HFF-Myc (cell line): ENCODE measurements at places on chromosomes 4 and X.

GRCh38 chr4:73735231-73735630 lies 5.1 kb upstream of the CXCL8 start:
- DNase-seq: peak; percentile 26

GRCh38 chr4:105236916-105237311 lies 90.2 kb downstream of the TET2 start:
- no peak for DNase-seq

GRCh38 chr4:11590132-11590531 lies 161.4 kb upstream of the HS3ST1 start:
- DNase-seq: no peak

DNA sequence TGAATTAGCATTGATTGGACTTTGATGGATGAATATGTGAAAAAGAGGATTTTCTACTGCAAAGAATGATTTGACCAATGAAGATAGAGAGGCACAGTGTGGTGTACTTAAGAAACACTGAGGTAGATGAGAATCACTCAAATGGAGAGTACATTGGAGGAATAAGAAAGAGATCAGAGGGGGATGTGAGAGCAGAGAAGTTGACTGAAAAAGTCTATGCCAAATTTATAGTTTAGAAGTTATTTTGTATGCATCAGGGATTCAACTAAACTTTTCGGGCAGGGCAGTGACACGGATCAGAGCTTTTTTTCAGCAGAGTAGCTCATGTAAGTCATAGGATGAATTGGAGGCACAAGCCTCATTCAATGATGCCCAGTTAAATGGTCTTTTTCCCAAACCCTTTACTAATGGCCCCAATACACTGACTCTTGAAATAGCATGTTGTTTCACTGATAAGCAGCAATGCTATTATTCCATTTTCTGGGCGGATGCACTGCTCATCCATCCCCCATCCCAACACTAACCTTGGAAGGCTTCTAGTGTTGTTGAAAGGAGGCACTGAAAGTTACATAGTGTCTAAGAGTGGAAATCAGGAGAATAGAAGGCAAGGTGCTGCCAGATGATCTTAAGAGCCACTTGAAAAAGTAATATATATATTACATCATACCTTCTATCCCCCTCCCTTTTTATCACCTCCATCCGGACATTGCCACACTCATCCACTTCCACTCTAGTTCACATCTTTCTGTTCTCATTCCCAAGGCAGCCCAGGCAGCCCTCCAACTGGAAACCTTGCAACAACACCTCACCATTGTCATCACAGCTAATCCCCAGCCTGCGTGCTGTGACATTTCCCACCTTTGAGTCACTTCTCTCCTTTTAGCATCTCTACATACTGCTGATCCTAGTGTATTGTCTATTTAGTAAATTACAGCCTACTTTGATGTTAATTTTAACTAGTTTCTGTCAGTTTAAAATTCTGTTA lies 46.1 kb downstream of the ARHGAP24 start:
- DNase-seq: no peak

DNA sequence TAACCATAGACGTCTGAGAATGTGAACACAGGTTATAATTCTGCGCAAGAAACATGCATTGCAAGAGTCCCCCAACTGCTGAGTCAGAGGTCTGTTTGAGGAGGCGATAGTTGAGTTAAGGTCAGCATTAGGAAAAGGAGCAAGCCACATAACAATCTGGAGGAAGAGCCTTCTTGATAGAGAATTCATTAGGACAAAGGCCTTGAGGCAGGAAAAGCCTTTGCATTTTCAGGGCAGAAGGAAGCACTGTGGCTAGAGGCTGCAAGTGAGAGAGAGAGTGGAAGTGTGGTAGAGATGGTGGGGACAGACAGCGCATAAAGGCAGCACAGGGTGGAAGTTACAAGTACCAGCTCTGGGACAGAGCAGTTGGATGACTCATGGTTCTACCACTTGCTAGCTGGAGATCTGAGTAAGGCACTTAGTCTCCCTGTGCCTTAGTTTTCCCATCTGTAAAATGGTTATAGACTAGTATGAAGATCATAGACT lies 125.8 kb upstream of the LNX1 start:
- no peak for DNase-seq

DNA sequence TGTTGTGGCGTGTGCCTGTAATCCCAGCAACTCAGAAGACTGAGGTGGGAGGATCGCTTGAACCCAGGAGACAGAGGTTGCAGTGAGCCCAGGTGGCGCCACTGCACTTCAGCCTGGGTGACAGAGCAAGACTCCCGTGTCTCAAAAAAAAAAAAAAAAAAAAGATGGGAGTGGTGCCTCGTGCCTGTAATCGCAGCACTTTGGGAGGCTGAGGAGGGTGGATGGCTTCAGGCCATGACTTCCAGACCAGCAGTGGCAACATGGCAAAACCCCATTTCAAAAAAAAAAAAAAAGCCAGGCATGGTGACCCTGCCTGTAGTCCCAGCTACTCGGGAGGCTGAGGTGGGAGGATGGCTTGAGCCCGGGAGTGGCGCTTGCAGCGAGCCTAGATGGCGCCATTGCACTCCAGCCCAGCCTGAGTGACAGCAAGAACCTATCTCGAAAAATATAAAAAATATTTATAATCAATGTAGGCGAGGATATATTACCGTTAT lies 27.0 kb downstream of the EIF2S3 start:
- DNase-seq: no peak

DNA sequence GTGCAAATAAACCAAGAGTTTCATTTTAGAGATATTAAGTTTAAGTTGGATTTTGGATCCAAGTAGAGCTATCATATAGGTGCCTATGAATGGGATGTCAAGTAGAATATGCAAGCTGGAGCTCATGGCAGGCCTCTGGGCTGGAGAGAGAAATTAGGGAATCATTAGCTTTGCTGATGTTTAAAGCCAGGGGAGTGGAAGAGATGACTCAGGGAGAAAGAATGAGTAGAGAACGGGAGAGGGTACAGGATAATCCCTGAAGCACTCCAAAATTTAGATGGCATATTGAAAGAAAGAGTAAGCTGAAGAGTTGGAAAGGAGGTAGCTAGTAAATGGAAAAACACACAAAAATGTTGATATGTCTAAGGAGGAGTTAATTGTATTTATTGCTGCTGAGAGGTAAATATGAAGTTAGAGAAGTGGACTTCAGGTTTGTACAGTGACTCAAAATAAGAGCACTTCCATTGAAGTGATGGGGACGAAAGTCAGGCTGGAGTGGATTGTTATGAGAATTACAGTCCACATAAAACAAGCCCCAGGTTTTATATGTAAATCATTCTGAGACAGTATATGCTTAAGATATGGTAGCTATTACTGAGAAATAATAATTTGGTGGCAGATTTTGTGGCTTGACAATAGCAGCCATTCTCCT lies 72.5 kb upstream of the GRXCR1 start:
- no peak for DNase-seq

DNA sequence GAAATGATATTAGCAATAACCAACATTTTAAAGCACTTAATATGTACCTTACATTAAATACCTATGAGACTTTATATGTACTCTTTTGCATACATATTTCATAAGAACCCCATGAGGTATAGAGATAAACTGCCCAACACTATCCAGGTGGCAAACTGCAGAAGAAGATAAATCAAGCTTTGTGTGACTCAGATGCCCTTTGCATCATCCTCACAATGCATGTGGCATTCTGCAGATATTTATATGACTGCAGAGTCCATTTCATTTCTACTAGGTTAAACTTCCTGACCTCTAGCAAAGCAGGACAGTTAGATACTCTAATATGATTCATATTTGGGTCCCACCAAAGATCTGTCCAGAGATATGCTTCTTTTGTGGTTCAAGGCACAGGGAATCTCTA lies 85.6 kb upstream of the RASGEF1B start:
- DNase-seq: no peak

DNA sequence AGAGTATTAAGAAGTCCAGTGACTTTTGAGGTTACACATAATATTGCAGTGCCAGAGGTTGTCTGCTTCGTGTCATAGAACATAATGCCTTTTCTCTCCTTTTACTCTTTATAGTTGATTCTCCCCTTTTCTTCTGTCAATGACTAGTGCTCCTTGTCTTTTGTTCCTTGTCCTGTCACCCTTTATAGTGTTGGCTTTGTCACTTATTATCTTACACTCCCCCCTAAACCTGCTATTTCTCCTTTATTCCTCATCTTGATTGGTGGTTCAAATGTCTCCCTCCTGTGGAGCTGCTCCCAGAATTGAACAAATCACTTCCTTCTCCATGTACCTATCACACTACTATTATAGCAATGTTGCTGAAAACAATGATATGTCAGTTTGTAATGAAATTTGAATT lies 856.6 kb upstream of the GRID2 start:
- DNase-seq: no peak

- no peak for DNase-seq
Observed at GRCh38 chrX:50920132-50920531, 9.6 kb downstream of the BMP15 start.

- DNase-seq: no peak
Observed at GRCh38 chr4:151324124-151324751, 1.2 kb downstream of the SH3D19 start.

- DNase-seq: no peak
Observed at GRCh38 chr4:174873931-174874330, 44.2 kb upstream of the ADAM29 start.

GRCh38 chr4:30714408-30715031 lies 5.6 kb upstream of the PCDH7 start:
- peak; percentile 25 for DNase-seq

DNA sequence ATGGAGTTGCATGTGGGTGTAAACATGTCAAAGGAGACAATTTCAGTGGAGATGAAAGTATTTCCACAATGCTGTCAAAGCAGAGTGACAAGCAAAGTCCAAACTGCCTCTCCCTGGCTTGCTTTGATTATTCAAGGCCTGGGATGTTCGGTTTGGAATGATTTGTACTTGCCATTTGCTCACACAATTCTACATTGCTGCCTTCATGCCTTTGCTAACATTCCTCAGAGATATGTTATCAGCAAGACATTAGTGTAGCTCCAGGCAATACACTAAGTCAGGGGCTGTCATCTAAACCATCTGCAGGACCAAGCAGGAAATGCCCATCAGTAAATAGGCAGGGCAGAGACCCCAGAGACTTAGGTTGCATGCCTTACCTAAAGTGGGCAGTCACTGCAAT lies 79.6 kb upstream of the C1QTNF7 start:
- DNase-seq: no peak

GRCh38 chrX:7570432-7571029 lies 272.4 kb upstream of the VCX start:
- DNase-seq: no peak

DNA sequence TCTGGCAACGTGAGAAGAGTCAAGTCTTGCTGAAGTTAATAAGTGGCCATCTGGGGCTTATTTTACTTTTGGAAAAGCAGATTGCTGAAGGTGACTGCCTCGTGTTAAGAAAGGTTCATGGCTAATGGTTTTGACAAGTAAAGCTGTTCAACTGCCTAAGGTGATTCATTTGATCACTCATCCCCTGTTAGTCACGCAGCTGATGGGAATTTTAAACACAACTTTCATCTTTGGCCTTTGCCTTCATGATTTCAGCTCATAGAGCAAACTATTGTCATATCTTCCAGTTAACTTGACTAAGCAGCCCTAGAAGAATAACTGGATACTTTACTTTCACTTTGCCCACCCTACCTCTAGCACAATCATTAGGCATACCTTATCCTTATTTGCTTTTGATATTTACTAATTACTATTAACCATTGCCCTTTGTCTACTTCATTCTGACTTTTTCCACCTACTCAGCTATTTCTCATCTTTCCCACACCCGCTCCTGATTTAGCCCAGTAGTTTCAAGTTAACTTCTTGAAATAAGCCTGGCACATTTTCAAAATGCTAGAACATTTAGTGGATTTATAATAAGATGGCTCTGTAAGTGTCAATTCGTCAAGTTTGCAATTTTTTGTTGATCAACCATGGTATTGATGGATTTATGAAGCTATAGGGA lies 170.6 kb upstream of the S100G start:
- no peak for DNase-seq

- no peak for DNase-seq
Observed at GRCh38 chr4:58502839-58503238, 1392.7 kb upstream of the IGFBP7 start.

DNA sequence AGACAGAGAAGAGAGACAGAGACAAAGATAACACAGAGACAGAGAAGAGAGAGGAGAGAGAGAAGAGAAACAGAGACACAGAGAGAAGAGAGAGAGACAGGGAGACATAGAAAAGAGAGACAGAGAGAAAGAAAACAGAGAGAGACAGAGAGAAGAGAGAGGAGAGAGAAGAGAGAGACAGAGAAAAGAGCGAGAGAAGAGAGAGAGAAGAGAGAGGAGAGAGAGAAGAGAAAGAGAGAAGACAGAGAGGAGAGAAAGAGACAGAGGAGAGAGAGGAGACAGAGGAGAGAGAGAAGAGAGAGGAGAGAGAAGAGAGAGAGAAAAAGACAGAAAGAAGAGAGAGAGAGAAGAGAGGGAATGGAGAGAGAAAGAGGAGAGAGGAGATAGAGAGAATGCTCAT lies 601.1 kb upstream of the PRKX start:
- DNase-seq: no peak

GRCh38 chr4:8149664-8150063 lies 8.9 kb downstream of the ABLIM2 start:
- no peak for DNase-seq

- no peak for DNase-seq
Observed at GRCh38 chrX:15515931-15516330, 15.3 kb downstream of the BMX start.

- no peak for DNase-seq
Observed at GRCh38 chr4:25839687-25840086, 23.1 kb downstream of the SEL1L3 start.

- no peak for DNase-seq
Observed at GRCh38 chrX:47637546-47638195, 7.9 kb upstream of the CFP start.

DNA sequence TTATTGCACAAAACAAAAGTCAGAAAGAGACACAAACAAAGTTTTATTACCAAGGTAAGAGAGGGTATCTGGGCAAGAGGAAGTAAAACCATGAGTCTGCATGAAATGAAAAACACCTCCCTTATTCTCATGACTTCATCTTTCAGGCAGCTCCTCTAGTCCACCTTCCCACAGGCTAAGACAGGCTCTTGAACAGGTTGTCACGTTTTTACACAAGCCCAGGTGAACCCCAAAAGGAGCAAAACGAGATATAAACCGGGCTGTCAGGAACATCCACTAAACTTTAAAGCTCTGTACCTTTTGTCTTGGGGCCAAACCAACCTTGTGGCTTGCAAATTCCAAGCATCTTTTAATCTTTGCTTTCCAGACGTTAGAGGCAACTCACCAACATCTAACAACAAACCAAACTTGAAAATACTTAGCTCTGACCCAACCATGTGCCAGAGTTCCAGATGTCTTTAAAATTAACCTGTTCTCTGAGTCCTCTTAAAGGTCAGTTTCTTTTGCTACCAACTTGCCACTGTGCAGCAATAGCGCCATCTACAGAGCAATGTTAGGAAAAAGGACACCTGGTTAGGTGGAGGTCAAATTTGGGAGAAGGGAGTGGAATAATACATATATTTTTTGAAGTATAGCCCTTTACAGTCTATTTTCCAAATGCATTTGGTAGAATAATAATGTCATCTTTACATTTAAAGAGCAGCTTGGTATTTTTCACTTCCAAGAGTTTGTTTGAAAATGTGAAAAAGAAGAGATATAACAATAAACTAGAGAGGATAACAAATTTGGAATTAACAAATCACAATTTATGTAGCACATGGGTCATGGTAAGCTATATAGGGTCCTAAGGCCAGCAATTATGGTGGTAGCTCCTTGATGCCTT lies 73.1 kb downstream of the QRFPR start:
- DNase-seq: peak; percentile 69
